Activated T-cell treated with anti-CD3 and anti-CD28 coated beads, Interleukin-2, amount 50 U/mL, for 24 hours (primary cell): ENCODE measurements at places on chromosomes 1 and 21.
A peak's percentile ranks its signal among the peaks of the same experiment; 100 is the strongest.

GRCh38 chr21:28207436-28208173 lies 785.1 kb downstream of the LTN1 start:
- H3K4me1 ChIP-seq = no peaks in the 10 kb centered on the region
- H3K27ac ChIP-seq = no peak overlapping the region
- no peaks in the 10 kb centered on the region for H3K27me3 ChIP-seq

- no peaks in the 10 kb centered on the region for H3K27me3 ChIP-seq
- H3K4me1 ChIP-seq = peaks cover 55% of the 10 kb centered on the region
- H3K36me3 ChIP-seq = no peaks in the 10 kb centered on the region
- no peak overlapping the region for H3K27ac ChIP-seq
- H3K4me3 ChIP-seq = no peak overlapping the region
Observed at GRCh38 chr1:173204693-173205092, 2.4 kb downstream of the TNFSF4 start.

- DNase-seq = peak; percentile 62
- H3K27ac ChIP-seq = no peak overlapping the region
- no peaks in the 10 kb centered on the region for H3K36me3 ChIP-seq
Observed at GRCh38 chr1:233328142-233328921, 808 bp downstream of the MAP3K21 start.

- no peak for DNase-seq
- H3K36me3 ChIP-seq = no peaks in the 10 kb centered on the region
- no peak overlapping the region for H3K27ac ChIP-seq
- H3K4me3 ChIP-seq = no peak overlapping the region
- H3K27me3 ChIP-seq = peaks cover 24% of the 10 kb centered on the region
Observed at GRCh38 chr1:175343945-175344344, 151.4 kb upstream of the KIAA0040 start.

DNA sequence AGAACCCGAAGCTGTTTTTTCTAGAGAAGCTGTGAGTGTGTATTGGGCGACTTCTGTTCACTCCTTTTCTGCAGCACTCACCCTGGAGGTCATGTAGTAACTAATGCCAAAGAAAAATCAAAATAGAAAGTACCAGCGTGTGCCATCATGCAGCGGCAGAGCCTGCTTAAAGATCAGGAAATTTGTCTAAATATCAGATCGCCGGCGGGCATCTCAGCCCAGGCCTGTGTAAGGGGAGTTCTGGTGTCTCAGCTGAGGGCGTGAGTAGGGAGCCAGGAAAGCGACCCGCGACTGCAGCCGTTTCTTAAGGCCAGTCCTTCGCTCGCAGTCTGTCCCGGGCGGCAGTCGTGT lies 768 bp downstream of the EDARADD start:
- H3K4me1 ChIP-seq = peaks cover 37% of the 10 kb centered on the region
- H3K27ac ChIP-seq = peak overlapping the region; percentile 83
- peaks cover 65% of the 10 kb centered on the region for H3K27me3 ChIP-seq
- peak overlapping the region; percentile 84 for H3K4me3 ChIP-seq
- peaks cover 3% of the 10 kb centered on the region for H3K36me3 ChIP-seq

GRCh38 chr1:23571465-23571864 lies 12.2 kb upstream of the ID3 start:
- no peak overlapping the region for H3K4me3 ChIP-seq
- H3K27ac ChIP-seq = no peak overlapping the region
- H3K36me3 ChIP-seq = no peaks in the 10 kb centered on the region

GRCh38 chr21:37764691-37765090 lies 151.6 kb downstream of the KCNJ6 start:
- DNase-seq = no peak
- H3K4me3 ChIP-seq = no peak overlapping the region
- H3K27me3 ChIP-seq = peaks cover 23% of the 10 kb centered on the region
- no peaks in the 10 kb centered on the region for H3K4me1 ChIP-seq

- no peak overlapping the region for H3K27ac ChIP-seq
- H3K36me3 ChIP-seq = peaks cover 3% of the 10 kb centered on the region
- no peaks in the 10 kb centered on the region for H3K27me3 ChIP-seq
- H3K4me1 ChIP-seq = peaks cover 8% of the 10 kb centered on the region
- no peak overlapping the region for H3K4me3 ChIP-seq
Observed at GRCh38 chr1:232463225-232463624, 166.7 kb downstream of the SIPA1L2 start.

- H3K36me3 ChIP-seq = no peaks in the 10 kb centered on the region
- H3K27me3 ChIP-seq = no peaks in the 10 kb centered on the region
- H3K27ac ChIP-seq = no peak overlapping the region
- no peak for DNase-seq
- no peak overlapping the region for H3K4me3 ChIP-seq
Observed at GRCh38 chr1:191629836-191630235, 528.4 kb upstream of the RGS18 start.
